ENCODE measurements at places on chromosomes 1 and 21.
A peak's percentile ranks its signal among the peaks of the same experiment; 100 is the strongest.

DNA sequence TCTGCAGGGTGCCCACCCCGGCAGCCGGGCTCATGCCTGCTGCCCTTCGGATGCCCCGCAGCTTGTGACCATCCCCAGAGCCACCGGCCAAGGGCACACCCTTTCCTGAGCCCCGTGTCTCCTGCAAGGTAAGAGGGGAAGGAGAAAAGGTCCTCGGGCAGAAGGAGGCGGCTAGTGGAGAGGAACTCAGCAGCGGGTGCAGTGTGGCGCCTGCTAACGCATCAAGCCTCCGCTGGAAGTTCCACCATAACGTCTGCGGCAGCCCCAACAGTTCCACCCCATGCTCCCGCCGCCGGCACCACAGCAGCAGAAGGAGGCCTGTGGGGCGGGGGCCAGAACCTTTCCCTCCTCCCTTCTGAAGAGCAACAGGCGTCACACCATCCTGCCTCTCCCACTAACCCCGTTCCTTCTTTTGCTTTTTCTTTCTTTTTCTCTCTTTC lies 990 bp downstream of the VWA5B1 start:
- DNase-seq = no peak

- peak; percentile 1 for DNase-seq
These were observed 35.9 kb upstream of the GALNT2 start for GRCh38 chr1:230031131-230031530.

DNA sequence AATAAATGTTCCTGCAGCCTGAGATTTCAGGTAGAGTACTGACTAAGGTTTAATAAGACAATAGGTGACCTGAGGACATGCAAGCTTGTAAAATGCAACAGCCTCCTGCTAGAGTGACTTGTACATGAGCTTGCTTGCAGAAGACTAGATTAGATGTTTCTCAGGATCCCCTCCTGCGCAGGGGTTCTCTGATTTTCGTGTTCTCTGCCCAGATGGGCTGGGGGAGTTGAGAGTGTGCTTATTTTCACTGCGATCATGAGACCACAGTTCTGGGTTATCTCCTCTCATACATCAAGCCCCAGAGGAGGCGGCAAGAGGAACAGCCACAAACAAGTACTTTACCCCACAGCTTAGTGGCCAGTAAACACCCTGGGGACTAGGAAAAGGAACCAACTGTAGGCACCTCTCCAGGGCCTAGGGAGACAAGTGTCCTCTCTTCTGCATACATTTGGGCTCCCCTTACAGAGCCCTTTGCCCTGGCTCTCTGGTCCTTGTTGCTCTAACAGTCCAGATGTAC lies 8.0 kb downstream of the TMEM81 start:
- no peak for DNase-seq

- DNase-seq = peak; percentile 17
These were observed 12.7 kb upstream of the C1orf167 start for GRCh38 chr1:11749203-11749689.

DNA sequence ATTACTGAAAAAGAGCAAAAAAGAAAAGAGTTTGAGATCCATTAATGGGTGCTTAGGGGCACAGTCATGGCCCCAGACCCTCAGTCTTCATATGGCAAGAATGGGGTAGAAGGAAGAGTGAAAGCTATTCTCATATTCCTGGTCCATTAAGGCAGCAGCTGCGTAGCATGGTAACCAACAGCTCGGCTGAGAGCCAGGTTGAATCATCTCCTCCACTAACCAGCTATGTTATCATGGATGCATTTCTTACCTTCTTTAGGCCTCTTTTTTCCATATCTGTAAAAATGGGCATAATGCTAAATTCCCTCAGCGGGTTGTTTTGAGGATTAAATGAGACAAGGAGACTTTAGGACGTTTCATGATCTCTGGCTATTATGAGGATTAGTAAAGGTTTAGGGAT lies 15.0 kb upstream of the SARS1 start:
- peak; percentile 30 for DNase-seq

DNA sequence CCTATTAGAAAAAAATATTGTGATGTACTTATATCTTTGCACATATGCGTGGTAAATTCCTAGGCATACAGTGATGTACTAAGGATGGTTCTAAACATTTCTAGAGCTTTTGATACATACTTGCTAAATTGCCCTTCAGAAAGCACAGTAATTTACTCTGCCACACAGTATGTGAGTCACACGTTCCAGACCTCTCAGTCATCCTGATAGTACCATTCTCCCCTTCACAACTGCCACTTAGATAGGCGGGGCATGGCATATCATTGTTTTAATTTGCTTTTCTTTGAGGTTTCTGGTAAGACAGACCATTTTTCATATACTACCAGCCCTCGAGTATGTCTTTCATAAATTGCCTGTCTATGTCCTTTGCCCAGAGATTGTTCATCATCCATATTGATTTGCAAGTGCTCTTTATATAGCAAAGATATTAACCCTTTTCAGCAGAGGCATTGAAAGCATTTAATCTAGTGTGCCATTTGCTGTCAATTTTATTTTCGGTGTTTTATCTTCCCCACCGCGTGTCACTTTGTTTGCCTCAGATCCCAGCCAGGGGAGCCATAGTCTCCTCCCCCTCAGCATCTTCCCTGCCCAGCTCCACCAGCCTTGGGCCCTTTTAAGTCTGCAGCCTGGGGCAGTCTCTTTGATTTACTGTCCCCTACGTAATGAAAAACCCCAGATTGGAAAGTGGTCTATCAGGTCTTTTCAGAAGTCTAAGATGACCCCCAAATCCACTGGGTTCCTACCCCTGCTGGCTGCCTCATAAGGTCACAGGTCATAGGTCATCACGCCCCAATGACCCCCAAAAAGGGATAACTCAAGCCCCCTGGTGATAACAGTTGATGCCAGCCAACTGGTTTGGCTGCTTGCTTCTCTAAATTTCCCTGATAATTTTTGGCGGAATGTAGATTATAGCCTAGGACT lies 11.8 kb upstream of the PAX7 start:
- peak; percentile 13 for DNase-seq

DNA sequence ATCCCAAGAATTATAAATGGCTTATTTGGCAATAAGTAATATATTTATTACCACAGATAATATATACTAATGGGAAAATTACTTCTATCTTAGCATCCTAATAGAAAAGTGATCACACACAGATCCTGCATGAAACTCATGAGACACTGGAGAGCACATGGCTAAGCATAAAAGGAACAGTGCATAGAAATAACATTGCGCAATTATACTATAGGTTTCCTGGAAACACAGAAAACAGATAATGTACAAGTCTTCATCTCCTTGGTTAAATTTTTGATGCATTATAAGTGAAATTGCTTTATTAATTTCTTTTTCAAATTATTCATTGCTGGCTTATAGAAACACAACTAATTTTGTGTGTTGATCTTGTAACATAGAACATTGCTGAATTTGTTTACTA lies 210.4 kb downstream of the USH2A start:
- no peak for DNase-seq

DNA sequence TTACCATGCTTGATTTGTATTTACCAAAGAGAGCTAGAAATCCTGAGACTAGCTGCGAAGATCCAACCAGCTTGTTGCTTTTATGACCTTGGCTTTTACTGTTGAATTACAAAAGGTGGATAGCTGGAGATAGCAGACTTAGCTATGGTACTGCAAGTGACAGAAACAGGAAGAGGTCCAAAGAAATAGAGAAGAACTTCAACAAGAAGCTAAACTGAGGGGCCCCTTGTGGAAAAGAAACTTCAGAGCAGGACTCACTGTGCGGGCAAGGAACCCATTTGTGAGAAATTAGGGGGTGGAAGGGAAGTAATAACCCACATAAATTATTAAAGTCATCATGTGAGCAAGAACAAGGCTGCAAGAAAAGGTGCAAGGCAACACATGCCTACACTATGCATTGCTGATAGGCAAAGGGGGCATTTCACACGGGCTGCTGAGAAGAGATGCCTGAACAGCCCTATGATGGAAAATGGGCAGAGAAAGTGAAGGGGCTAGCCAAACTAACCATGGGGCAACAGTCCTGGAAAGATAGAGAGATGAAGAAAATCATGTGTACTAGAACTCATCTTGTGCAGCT lies 116.6 kb upstream of the PRDX6 start:
- DNase-seq = no peak

DNA sequence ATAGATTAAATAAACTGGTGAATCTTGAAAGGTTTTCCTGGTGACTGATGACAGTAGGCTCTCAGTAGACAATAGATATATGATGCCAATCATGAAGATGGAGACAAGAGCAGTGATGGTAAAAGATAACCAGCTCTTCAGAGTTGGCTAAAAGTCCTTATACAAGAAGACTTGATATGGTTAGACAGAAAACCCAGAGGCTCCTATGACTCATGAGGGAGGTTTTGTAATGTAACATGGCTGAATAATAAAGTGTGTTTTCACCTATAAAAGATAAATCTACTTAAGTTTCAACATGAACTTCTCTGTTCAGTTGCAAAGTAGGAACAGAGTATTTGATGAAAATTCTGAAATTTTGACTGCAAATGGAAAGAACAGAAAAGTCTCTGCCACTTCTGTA lies 12.7 kb upstream of the CRNN start:
- DNase-seq = no peak

GRCh38 chr21:26070822-26071425 lies 99.6 kb downstream of the APP start:
- DNase-seq = peak; percentile 45

DNA sequence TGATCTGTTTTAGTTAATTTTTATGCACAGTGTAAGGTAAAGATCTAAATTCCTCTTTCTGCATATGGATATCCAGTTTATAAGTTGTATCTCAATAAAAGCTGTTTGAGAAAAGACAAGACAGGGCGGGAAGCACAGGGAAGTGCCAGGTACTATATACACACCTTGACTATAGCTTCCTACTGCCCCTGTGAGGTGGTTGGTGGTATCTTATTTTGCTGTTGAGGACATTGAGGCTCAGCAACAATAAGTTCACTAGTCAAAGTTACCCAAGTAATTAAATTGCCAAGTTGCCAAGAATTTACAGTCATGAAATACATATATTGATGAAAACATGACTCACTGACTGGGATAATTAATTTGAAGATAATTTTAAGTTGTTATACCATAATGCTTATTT lies 109.1 kb downstream of the CD247 start:
- no peak for DNase-seq

DNA sequence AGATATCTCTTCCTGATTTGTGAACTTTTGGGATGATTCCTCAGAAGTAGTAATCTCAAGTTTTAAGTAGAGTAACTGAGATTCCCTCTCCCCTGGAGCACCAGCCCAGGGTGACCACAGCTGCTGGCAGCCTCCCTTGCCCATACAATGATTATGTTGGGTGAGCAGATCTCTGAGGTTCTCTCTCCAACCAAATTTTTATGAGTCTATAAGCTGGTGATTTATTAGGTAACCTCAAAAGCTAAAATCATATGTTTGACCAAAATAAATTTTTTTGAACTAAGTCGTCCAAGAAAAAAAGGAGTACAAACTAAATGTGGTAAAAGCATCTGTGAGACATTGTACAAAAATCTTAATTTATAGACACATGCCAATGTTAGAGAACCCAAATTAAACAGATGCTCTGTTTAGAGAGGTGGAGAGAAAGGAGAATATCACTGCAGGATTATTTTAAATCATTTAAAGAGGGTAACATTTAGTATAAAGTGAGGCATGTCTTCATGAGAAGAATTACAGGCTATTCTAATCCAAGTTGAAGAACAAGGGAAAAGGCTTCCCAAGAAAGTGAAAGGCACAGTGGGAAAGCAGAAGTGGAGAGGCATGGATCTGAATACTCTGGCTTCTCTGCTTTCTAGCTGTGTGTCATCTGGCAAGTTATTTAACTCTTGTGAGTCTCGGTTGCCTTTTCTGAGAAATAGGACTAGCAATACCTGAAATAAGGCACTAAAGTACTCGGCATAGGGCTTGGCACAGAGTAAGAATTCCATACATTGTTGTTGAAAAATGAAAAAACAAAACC lies 2.5 kb downstream of the AKNAD1 start:
- peak; percentile 64 for DNase-seq

GRCh38 chr1:180231506-180231921 lies 1.4 kb downstream of the LHX4 start:
- no peak for DNase-seq

GRCh38 chr1:147502760-147503159 lies 38.5 kb upstream of the BCL9 start:
- no peak for DNase-seq

DNA sequence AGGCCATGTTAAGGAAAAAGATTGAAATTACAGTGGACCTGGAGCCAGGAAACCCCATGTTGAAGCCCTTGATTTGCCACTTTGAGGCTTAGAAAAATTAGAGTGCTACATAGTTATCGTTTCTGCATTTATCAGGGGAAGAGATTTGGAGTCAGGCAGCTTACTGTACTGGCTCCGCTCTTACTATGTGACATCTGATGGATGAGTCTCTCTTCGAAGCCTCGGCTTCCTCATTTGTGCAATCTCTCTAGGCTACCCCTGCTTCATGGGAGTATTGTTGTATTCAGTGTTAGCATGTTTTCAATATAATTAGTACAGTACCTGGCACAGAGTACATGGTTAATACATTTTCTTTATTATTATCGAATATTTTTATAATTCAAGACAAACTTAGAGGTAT lies 480.4 kb upstream of the USP24 start:
- no peak for DNase-seq

DNA sequence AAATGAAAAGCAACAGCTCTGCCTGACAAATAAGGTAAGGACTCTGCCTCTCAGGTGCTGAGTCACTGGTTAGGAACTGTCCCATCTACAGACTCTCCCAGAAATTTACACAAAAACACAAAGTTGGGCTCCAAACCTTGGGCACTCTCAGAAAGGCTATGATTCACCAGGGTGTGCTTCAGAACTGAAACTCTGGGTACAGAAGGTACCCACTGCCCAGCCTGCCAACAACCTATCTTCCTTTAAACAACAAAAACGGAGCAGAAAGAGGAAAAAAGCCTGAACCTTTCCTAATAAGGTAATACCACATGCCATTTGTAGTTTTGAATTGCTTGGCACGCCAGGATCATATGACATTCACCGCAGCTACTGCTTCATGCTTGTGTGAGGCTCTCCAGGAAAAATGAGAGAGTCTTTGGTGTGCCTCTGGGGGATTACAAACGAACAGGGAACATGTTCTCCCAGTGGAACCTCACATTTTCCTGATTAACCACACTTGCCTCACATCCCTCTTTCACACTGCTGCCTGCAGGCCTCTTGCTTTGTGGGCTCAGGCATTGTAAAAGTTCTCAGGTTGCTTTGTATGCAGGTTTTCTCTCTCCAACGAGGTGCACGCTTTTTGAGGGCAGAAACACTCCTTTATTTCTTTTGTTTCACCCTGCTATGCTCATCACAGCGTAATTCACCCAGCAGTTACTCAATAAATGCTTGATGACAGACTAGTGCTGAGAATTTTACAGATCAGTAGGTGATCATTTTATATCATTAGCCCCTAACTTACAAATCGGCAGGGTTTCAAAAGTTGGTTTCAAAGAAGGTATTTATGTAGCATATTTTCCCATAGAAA lies 65.1 kb downstream of the GADD45A start:
- DNase-seq = peak; percentile 77

DNA sequence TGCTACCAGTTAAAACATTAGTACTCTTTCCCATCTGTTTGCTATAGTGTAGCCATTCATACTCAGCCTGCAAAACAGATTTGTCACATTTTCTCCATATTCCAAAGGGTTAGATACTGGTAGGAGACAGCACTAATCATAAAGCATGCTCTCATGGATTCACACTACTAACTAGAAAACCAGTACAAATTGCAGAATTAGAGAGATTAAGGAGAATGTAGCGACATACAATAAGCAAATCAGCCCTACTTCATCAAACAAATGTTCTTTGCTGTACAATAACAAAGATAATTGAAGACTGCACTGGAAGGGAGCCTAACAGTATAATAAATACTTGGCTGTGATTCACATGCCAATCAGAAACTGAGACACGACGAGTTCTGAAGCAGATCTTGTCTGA lies 368.0 kb upstream of the PRMT6 start:
- no peak for DNase-seq

GRCh38 chr1:21262293-21263051 lies 27.8 kb downstream of the ECE1 start:
- DNase-seq = peak; percentile 95
